ENCODE measurements at places on chromosomes 16 and 17.

DNA sequence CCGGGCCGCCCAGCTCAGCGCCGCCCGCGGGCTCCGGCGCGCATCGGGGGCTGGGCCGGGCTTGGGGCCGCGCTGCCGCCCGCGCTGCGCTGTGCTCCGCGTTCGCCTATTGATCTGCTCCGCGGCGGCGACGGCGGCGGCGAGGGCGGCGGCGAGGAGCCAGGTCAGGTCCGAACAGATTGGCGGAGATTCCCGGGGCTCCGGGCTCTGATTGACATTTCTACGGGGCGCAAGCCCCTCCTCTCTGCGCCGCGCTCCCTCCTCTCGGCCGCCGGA lies 559 bp downstream of the IRX3 start:
- no peak for DNase-seq

GRCh38 chr17:52376137-52376536 lies 217.6 kb upstream of the CA10 start:
- DNase-seq: no peak

- no peak for DNase-seq
Measured at GRCh38 chr16:20939611-20940010, 39.0 kb downstream of the LYRM1 start.

DNA sequence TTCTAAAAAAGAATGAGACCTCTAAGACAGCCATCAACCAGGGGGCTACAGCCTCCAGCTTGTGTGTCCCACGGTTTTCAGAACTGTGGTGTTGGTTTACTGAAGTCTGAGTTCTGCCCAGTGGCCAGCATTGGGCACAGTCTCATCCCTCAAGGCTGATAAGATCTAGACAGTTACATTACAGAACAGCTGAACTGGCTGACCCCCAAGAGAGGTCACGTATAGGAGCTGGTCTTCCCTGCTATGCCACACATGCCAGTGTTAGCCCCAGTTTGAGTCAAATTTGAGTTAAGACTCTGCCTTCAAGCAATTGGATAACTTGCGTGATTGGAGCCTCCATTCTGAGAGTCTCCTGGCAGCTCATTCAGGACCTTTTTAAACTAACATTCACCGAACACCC lies 14.8 kb upstream of the NUP93 start:
- DNase-seq: no peak

Data from H4 (cell line).